H1 (cell line): ENCODE measurements at places on chromosomes 3 and 15.

- peak; percentile 19 for DNase-seq
Measured at GRCh38 chr3:69740103-69741021, 1.1 kb downstream of the MITF start.

- no peak for DNase-seq
Measured at GRCh38 chr3:13762906-13763305, 117.0 kb downstream of the WNT7A start.

GRCh38 chr3:126170073-126170777 is 10.2 kb downstream of the ALDH1L1 start:
- no peak for DNase-seq

DNA sequence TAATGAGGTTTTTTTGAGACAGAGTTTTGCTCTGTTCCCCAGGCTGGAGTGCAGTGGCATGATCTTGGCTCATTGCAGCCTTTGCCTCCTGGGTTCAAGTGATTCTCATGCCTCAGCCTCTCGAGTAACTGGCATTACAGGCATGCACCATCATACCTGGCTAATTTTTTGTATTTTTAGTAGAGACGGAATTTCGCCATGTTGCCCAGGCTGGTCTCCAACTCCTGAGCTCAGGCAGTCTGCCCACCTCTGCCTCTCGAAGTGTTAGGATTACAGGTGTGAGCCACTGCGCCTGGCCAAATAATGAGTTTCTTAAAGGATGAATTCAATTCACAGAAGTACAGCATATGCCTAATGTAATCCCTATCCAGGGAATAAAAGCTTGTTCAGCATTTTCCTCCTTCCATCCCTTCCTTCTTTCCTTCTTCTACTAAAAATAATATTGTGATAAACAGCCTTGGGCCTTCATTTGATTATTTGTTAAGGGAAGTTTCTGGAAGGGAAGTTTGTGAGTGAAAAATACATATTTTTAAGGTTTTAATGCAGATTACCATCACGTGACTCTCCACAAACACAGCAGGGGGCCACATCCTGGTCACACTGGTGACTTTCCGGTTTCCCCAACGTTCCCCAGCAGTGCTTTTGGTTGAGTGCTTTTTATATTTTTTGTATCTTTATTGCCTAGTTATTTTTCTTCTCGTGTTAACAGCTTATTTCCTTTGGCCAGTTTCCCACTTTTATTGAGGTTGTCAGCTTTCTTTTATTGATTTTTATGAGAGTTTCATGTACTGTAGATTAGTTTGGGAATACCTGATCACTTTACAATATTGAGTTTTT is 116.8 kb downstream of the USP13 start:
- no peak for DNase-seq
